Uterus (tissue), 4 donors: ENCODE measurements at places on chromosomes 7 and 10. TPM values are rescaled to one million over a fixed set of nuclear protein-coding genes. Genes with fewer than 3 reads are reported as not detected.

DNA sequence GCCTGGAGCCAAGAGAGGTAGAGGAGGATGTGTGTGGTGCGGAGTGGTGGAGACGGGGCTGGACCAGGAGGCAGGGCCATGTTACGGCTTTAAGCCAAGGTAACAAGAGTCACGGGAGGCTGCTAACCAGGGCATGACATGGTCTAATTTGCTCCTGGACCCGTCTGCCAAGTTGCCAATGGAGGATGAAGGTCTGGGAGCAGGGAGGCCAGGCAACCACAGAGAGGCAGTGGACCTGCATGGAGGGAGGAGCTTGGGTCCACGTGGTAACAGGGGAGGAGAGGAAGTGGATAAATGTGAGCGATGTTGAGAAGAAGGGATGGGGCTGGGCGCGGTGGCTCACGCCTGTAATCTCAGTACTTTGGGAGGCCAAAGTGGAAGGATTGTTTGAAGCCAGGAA is 31.0 kb downstream of the SRRM3 start:
- no peak for DNase-seq

- no peak for DNase-seq
These were observed at the start of gene ANKRD1 for GRCh38 chr10:90920986-90921666. Gene ANKRD1 (minus strand): TSS chr10:90921087. CDS start chr10:90921027, 60 bp downstream.

GRCh38 chr10:132599732-132600131 is 62.1 kb downstream of the INPP5A start:
- DNase-seq = no peak

- DNase-seq = no peak
These were observed 579.8 kb downstream of the PARD3 start for GRCh38 chr10:34235164-34235832.

DNA sequence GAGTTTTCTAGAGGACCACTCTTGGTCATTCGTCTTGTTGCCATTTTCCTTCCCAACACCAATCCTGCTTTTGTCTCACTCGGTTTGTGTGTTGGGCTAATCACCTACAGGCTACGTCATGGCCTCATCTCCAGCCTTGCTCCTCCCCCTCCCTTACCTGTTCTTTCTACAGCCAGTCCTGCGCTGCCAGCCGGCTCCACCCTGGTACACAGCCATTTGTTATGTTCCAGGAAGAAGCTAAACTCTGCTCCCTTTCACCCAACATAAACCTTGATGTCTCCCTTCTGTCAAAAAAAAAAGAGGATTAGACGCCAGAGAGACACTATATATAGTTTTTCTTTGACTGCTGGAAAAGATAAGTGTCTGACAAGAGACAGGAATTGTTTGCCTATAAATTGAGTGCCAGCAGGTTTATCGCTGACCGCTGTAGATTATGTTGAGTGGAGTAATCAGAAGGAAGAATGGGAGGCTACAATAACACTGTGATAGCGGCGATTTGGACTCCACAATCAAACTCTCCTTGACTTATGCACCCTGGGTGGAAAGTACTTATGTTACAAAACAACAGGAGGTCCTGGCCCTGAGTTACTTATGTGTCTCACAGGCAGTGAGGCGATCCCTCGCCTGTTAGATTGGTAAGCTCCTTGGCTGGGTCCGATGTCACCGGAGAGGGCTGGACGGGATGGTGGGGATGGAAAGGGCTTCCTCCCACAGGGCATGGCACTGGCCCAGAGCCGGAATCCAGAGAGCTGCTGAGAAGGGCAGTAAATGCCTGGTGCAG is 171.3 kb upstream of the BMPER start:
- no peak for DNase-seq

GRCh38 chr7:124718032-124718766 is 47.4 kb downstream of the GPR37 start:
- DNase-seq = no peak

DNA sequence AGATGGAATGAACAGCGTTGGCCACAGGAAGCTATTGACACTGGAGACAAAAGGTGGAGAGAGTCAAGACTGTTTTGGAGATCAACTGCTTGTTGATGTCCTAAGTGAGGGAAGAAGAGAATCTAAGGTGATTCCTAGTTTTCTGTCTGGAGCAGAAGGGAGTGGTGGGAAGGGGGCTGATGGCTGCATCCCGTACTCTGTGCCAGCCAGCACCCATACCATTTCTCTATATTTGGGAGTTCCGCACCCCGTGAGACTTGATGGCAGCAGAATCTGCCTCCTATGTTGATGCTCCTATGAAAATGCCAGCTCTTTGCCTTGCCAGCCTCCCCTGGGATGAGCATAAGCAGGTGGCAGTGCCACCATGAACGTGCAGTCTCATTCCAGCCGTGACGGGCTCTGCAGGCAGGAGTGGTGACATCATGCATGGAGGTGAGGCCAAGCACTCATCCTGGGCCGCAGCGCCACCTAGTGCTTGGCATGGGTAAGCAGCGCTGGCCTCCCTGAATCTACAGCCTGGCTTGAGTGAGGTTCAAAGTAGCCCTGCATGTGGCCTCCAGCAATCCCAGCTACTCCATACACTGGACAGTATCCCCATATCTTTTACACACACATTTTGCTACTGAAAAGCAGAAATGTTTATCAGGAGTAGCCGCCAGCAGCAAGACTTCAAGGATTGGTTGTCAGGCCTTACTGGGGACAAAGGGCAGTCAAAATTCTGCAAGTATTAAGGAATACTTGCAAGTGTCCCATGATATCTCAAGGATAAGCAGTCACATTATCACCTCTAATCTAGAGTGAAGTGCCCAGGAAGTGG is 43.0 kb downstream of the PODXL start:
- DNase-seq = peak; percentile 82

DNA sequence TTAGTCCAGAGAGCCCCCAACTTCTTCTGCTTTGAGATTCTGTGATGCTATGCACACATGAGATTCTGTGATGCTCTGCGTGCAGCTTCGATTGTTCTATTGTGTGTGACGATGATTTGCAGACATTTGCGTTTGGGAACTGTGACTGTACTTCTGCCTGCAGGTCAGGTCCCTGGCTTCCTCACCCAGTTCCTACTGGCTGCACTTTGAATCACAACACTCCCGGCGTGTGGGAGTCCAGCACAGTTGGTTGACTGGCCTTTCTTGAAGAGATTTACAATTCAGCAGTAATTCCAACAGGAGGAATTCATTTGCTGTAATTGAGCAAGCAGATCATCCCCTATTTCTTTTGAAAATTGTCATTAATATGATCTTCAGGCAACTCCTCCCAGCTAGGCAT is 252.2 kb upstream of the YAE1 start:
- no peak for DNase-seq

- no peak for DNase-seq
These were observed 240.2 kb downstream of the ADAM12 start for GRCh38 chr10:126147866-126148587.

PNLIPRP3 gene
- total RNA-seq = not detected
